ENCODE measurements at places on chromosomes 2 and 18. TPM values are rescaled to one million over a fixed set of nuclear protein-coding genes. Genes with fewer than 3 reads are reported as not detected.

DNA sequence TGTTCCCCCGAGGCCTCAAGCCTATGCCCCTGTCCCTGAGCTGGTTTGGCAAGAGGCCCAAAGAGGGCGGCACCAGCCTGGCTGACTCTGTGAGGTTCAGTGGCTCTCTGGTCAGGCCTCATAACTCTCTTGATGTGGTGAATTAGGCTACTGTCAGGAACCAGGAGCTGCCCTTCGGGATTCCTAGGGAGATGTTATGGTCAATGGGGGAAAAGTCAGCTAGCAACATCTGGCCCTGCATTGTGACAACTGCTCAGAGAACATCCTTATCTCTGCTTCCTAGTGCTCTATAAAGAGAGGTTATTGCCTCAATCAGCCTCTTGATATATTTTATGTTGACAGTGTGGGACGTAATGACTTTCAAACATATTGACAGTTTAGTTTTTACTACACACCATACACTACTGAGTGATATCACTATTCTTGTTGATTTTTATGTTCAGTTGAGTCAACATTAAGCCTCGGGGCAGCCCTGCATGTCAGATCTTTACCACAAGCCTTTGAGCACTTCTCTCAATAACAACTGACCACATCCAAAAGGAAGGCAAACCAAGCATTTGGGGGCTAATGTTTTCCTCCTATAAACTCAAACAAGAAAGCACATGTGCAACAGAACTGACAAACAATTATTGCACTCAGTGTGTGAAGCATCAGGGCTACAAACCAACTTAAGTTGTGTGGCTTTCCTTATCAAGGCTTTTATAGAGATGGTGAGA lies 448.3 kb upstream of the SLC14A2 start:
- no peak for DNase-seq

DNA sequence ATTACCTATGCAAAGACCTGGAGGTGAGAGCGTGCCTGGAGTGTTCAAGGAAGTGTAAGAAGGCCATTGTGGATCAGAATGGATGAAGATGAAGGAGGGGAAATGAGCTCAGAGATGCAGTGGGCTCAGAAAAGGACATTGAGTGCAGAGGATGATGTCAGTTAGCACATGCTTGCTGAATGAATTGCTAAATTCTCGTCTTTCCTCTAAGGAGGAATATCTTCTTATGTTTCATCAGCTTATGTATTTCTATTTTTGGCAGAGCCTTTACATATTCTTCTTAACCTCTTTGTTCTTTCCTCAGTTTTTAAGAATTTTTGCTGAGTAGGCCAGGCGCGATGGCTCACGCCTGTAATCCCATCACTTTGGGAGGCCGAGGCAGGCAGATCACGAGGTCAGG lies 30.9 kb downstream of the FAM171B start:
- no peak for DNase-seq

- DNase-seq, result peak; percentile 72
These were observed 59.6 kb downstream of the MYT1L start for GRCh38 chr2:2271469-2271941.

DNA sequence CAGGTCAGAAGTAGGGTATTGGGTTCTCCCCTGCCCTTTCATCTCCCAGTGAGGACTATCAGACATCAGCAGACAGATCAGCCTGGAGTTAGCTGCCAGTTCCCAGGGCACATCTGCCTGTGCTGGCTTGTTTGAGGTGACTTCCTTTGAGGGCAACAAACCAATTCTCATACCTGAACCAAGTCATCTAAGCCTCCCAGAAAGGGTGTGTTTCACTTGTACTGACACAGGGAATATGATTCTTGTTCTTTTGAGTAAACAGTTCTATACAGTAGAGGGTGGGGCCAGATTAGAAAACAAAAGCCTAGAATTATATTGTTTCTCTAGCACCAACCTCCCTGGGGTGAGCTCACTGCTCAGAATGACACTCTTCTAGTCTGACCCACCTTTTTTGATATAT lies 591.9 kb downstream of the SLC4A3 start:
- DNase-seq, result no peak

GRCh38 chr2:57862153-57862552 lies 184.5 kb upstream of the VRK2 start:
- no peak for DNase-seq

MCM6 gene
- 4.9 TPM for total RNA-seq

EFEMP1 gene
- 129 TPM for total RNA-seq

- DNase-seq, result no peak
These were observed 62.2 kb downstream of the ARMC9 start for GRCh38 chr2:231260442-231261208.

POU3F3 gene
- not detected for total RNA-seq

DNA sequence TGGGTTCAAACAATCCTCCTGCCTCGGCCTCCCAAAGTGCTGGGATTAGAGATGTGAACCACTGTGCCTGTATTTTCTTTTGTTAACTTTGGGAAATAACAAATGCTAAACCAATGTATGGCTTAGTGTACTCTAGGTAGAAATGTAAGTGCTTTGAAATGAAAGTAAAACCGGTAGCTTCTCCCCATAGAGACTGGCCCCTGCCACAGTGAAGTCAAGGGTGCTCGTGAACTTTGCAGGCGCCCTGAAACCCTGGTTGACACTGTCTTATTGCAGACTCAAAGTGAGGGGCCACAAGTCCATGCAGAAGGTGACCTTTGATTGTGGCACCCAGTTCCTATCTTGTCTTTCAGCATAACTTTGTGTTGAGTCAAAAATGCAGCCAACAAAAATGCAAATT lies 24.2 kb upstream of the MTCL1 start:
- DNase-seq, result no peak

DNA sequence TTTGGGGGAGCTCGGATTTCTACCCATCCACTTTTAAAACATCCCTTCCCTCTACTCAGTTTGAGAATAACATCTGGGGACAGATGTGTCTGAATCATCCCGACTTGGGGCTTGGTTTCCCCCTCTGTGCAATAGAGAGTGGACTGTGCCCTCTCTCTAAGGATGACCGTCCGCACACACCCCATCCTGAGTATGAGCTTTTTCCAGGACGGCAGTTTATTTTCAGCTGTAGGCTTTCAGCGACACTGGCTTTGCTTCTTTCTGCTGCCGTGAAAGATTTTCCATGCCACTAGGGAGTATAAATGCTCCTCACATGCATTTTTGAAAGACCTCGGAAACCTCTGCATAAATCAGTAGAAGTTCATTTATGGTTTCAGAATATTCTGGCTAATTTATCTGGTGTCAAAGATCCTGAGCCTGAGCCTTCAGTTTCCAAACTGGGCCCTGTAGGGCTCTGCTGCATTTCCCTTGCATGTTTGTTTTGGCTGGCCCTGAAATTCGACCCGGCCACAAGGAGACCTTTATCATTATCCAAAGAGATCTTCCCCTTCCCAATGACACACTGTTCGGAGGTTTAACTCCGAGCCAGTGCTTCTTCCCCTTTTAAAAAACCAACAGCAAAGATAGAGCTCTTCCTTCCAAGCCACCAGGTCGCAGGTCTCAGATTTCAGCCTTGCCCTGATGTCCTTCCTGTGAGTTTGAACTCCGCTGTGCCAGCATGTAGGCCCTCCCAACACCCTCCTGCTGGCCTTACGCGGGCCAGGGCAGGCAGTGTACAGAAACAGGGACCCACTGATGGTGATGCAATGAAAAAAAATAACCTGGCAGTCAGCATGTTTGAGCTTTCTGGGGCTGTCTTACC lies 53.3 kb downstream of the FECH start:
- no peak for DNase-seq

GRCh38 chr2:28297531-28297930 lies 95.1 kb upstream of the FOSL2 start:
- no peak for DNase-seq

LOXL3 gene
- 3.1 TPM for total RNA-seq

DNA sequence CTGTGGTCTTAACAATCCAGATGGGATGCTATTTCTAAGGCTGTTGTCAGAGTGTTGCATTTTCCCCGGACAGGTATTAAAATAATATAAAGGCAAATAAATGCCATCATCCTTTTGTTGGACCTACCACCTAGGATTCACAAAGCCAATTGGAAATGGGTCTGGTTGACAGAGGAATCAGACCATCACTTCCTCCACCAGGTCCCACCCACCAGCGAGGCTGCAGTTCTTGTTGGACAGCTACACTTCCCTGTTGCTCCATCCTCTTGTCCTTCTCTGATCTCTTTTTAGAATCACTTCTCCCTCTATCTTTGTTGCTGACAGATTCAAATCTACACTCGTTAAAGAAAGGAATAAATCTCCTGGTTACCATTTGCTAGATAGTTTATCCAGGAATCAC lies 1.1 kb downstream of the TMEM169 start:
- no peak for DNase-seq

DNA sequence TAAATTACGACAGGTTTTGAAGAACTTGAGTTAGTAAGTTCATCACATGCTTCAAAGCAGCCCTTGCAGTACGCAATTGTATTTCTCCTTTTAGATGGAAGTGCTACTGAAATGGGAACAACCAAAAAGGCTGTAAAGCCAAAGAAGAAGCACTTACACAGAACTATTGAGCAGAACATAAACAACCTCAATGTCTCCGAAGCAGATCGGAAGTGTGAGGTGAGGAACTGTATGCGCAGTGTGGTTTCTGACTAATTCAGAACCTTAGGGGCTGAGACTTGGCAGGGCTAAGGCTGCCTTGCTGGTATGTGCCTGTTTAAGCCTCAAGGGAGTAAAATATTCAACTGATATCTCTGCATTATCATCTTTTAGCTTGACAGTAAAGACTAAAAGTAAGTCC lies 8.4 kb downstream of the NCAPH start:
- DNase-seq, result no peak

DNA sequence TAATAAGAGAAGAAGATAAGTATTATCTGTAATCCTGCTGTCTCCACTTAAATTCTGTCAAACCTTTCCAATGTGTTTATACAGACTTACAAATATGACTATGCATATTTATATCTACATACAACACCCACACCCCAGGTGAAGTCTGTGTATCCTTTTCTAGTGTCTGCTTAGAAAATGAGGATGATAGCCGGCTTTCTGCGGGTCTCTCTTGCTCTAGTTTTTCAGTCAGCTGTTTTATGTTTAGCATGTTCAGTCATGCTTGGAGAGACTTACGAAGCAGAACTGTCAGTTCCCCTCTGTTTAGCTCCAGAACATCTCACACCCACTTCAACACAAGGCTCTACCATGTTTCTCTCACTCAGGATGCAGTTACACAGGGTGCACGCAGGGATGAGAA lies 137.3 kb upstream of the NFATC1 start:
- DNase-seq, result no peak

- DNase-seq, result no peak
These were observed 33.9 kb upstream of the GALNT3 start for GRCh38 chr2:165827921-165828276.

MARCHF4 gene
- 2.6 TPM for total RNA-seq

DNAJC10 gene
- 86.0 TPM for total RNA-seq

SOCS6 gene
- 7.3 TPM for total RNA-seq

FZD7 gene
- 2.9 TPM for total RNA-seq

DNA sequence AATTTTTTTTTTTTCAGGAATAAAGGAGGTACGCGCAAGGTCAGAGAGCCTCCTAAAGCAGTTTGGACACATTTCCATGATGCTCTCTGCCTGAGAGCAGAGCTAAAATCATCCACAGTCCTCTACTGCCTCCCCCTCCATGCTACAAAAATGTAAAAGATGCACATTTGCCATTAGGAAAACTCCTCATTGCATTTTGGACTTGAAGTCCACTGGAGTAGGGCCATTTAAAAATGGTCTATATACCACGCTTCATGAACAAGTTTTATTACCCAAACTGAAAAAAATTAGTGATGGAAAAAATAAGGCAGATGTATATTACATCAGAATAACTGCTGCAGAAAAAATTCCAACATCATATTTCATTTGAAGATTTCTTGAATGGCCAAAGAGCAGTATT lies 256.0 kb downstream of the AFF3 start:
- no peak for DNase-seq

GRCh38 chr2:24875272-24875671 lies 44.8 kb downstream of the ADCY3 start:
- no peak for DNase-seq

DNA sequence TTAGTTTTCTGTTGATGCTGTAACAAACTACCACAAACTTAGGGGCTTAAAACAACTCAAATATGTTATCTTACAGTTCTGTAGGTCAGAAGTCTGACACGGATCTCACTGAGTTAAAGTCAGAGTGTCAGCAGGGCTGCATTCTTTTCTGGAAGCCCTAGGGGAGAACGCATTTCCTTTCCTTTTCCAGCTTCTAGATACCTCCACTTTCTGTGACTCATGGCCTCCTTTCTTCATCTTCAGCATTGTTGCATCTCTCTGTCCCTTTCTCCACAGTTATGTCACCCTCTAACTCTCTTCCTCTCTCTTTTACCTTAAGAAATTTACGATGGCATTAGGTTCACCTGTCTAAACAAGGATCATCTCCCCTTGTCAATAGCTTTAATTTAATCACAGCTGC lies 13.3 kb upstream of the PPP4R1 start:
- DNase-seq, result no peak

- no peak for DNase-seq
These were observed 181.5 kb downstream of the NRXN1 start for GRCh38 chr2:50850290-50850969.

Measured in body of pancreas (tissue), 4 donors.